ENCODE measurements at places on chromosomes 3 and 15.

DNA sequence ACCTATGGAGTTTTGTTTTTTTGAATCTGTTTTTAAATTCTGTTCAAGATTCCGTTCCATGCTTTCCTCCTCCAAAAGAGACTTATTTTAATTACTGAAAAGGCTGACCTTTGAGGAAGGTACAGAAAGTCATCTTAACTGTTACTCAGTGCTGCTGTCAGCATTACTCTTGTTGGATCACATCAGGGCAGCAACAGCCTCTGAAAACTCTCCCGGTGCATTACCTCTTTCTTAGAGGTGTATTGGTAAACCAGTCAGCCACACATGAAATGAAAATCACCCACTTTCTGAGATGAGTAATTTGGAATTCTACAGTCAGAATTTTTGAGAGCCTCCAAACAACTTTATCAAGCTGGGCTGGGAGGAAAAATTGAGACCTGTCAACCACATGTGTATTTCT lies 88.5 kb upstream of the LIMD1 start:
- no peak for DNase-seq

DNA sequence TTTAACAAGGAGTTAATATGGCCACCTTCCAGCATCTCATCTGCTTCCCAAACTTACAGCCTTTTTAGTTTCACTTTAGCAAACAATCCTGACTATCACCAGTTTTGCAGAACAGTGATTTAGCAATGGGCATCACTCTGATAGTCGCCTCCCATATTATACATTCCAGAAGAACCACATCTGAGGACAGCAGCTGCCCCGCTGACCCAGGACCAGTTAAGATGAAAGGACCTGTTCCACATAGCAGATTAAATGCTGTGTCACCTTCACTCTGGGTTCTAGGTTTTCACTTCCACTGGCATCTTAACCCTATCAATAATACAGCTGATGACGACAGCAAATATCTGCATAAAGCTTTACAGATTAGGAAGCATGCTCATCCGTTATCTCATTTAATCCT lies 99.8 kb downstream of the TRIM69 start:
- DNase-seq, result no peak

GRCh38 chr3:32506466-32506865 lies 3.8 kb upstream of the CMTM6 start:
- no peak for DNase-seq

- no peak for DNase-seq
Measured at GRCh38 chr3:14602006-14602803, 49.4 kb upstream of the CCDC174 start.

- DNase-seq, result no peak
Measured at GRCh38 chr15:74367296-74367854, at the start of gene CYP11A1. Gene CYP11A1 (minus strand): TSS chr15:74367646. CDS start chr15:74367585, 61 bp downstream.

Data from stimulated activated CD8-positive, alpha-beta memory T cell treated with anti-CD3 and anti-CD28 coated beads, Interleukin-4, amount 100 ng/mL, for 24 hours (primary cell).